ENCODE measurements at places on chromosomes 7 and 10.

- DNase-seq = no peak
These were observed 70.6 kb upstream of the ADARB2 start for GRCh38 chr10:1807924-1808323.

DNA sequence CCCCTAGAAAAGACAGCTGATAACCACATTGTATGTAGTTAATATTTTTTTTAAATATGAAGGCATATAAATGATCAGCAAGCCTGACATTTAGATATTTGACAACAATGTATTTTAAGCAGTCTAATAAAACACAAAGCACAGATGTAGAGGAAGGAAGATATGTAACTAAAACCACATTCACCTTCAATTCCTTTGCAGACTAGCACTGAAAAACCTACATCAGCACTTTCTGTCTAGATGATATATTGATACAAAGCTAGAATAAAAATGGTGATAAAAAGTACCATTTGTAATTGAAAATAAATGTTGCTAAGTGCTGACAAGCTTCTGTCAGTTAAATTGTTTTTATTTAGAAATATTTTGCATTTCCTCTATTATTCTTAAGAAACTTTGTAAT, 153.6 kb downstream of the IMMP2L start:
- no peak for DNase-seq

- no peak for DNase-seq
These were observed 31.6 kb downstream of the ZFAND4 start for GRCh38 chr10:45640941-45641340.

DNA sequence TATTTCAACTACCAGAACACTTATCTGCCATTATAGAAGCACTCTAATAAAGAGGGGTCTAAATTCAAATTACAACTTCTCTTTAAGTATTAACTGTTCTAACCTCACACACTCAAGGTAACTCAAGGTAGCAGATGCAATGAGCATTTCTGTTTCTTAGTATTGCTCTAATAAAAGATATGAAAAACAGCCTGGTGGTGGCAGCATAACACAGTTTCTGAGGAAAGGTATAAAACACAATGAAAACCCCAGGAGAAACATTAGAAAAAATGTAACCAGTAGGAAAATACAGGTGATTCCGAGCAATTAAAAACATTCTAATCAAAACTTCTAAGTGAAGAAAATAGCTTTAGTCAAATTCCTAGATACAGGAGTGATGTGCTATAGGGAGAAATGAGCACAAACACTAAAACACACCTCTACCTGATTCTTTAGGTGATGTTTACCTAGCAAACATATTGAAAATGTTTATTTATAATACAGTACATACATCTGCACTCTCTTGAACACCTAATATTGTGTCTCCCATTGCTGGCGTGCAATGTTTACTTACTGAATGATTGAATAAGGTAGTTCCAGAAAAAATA, 3.5 kb downstream of the MKRN1 start:
- DNase-seq = no peak

DNA sequence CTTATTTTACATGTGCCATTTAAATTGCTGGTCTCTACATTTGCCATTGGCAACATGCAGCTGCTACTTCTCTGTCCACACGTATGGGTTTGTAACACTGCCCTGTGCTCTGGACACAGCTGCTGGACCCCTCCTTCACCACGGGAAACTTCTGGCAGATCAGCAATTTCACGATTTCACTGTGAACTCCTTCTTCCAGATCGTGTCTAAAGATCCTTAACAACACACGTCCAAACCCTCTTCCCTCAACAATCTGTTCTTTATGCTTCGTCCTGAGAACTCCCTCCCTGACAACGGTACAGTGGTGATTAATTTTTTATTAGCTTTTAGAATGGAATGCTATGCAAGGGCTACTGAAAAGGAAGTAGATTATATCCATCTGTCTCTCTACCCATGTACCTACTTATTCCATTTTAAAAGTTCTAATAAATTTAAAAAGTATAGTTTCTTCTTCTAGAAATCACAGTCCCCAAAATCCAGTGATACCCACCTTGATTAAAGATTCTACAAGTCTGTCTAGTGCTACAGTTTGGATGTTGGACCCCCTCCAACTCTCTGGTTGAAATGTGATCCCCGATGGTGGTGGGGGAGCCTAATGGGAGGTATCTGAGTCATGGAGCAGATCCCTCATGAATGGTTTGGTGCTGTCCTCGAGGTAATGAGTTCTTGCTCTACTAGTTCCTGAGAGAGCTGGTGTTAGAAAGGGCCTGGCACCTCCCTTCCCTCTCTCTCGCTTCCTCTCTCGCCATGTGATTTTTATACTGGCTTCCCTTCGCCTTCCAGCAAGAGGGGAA, 81.0 kb downstream of the KIAA1549 start:
- no peak for DNase-seq

- DNase-seq = no peak
These were observed 75.9 kb downstream of the LMBR1 start for GRCh38 chr7:156816943-156817572.

- no peak for DNase-seq
These were observed 127.7 kb upstream of the AOAH start for GRCh38 chr7:36852017-36852416.

- peak; percentile 50 for DNase-seq
These were observed 78.5 kb downstream of the LHPP start for GRCh38 chr10:124539935-124540641.

- no peak for DNase-seq
These were observed 21.8 kb downstream of the ZNF775 start for GRCh38 chr7:150400788-150401423.

- DNase-seq = no peak
These were observed 138.7 kb upstream of the ADO start for GRCh38 chr10:62665771-62666170.

- DNase-seq = no peak
These were observed 30.2 kb upstream of the CARD11 start for GRCh38 chr7:3073763-3074458.

GRCh38 chr7:95993380-95993779, 221.0 kb downstream of the DYNC1I1 start:
- no peak for DNase-seq

GRCh38 chr7:106061301-106061979, 50.7 kb downstream of the SYPL1 start:
- no peak for DNase-seq

- no peak for DNase-seq
These were observed 32.6 kb upstream of the HSPB1 start for GRCh38 chr7:76269895-76270294.

DNA sequence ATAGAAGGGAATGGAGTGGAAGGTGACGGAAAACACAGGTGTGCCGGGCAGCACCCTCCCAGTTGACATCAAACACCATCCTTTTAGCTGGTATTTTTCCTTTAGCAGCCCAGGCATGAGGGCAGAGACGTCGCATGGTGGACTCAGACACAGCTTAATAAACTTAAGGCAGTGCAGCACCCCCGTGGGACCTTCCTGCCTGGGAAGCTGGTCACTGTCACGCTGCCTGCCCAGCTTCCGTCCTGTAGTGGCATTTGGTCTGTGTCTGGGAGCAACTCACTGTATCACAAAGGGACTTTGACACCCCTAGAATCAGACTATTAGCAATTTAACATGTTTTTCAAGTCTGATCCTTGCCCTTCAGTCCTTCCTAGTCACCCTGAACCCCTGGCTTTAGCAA, 35.8 kb downstream of the IL15RA start:
- no peak for DNase-seq

- DNase-seq = no peak
These were observed 36.0 kb downstream of the RHEB start for GRCh38 chr7:151483711-151483983.

DNA sequence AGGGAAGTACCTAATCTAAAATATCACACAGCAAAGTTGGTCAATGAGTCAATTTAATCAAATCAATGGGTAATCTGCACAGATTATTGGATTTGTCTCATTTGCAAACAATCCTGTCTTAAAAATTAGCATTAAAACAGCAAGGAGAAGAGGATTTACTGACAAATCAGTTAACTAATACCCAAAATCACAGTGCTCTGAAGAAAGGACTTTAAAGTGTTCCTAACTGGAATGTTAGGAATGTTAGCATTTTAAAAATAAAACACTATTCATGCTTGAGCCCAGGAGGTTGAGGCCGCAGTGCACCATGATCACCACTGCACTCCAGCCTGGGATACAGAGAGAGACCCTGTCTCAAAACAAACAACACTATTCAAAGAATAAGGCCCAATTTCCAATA, 83.1 kb downstream of the CHCHD3 start:
- DNase-seq = no peak

Data from activated T-helper 1 cell treated with anti-CD3 and anti-CD28 coated beads, Interleukin-2, amount 50 U/mL, for 16 hours (primary cell).